ENCODE measurements at places on chromosomes 7 and 10. TPM values are rescaled to one million over a fixed set of nuclear protein-coding genes. Genes with fewer than 3 reads are reported as not detected.

- DNase-seq = no peak
Measured at GRCh38 chr7:33578166-33578565, 327.2 kb upstream of the BMPER start.

- no peak for DNase-seq
Measured at GRCh38 chr10:129020651-129021330, 446.2 kb upstream of the MGMT start.

GRCh38 chr7:98956937-98957336 lies 78.6 kb downstream of the TRRAP start:
- DNase-seq = no peak

DNA sequence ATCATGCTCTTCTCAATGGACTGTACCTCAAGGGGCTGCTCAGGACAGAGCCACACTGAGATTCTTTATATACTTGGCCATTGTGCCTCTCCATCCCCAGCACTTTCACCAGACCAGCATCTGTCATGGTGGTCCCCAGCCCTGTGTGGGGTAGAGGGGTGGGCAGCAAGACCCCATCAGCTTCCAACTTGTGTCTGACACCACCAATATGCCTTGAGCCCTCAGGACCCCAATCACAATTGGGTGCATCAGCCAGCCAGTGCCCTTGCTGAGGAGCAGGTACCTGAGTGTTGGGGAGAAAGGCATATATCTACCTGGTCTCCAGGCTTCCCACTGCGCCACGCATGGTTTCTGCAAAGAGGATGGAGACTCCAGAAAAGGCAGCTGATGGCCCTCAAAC lies 56.3 kb downstream of the GRID1 start:
- DNase-seq = no peak

DNA sequence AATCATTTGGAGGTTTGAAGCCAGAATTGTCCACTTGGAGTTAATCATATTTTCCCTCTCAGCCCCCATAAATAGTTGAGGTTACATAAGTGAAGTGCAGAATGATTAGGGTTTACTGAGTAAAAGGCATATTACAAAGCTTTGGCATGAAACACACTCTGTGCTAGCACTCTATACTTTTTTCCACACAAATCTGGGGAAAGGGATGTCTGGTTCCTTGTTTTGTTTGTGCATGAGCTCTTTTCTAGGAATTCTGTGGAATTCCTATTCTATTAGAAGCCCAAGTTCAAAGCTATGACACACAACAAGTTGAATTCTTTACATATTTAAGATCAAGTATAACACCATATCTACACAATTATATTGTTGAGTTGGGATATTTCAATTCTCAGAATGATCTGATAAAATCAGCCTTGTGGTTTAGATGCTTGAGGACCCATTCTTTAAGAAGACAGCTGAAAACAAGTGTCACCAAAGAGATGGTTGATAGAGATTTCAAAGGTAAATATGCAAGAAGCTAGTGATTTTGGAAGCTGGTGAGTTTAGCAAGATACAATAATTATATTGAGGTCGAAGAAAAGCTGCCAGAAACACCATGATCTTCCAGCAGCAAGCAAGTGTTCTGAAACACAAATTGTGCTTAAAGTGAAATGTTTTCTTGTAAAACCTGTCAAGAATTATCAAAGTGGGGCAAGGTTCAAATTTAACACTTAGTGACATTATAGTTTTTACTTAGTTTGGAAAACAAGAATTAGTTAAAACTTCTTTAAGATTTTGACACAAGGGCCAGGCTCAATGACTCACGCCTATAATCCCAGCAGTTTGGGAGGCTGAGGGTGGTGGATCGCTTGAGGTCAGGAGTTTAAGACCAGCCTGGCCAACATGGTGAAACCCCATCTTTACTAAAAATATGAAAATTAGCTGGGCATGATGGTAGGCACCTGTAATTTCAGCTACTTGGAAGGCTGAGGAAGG lies 122.6 kb downstream of the INHBA start:
- no peak for DNase-seq

DNA sequence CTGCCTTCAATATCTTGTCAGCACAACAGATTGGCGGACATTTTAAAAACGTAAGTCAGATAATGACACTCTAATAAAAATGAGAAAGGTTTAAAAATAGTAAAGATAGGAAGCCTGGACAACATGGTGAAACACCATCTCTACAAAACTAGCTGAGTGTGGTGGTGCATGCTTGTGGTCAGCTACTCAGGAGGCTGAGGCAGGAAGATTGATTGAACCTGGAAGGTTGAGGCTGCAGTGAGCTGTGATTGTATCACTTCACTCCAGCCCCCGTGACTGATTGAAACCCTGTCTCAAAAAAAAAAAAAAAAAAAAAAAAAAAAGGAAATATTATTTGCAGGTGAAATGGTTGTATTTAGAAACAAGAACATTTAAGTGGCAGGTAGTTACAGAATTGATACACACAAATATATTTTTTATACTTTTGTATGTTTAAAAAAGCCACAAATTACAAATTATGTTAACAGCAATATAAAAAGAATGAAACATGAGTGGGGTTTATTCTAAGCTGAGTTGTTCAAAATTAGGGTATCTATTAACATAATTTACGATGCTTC lies 141.9 kb downstream of the ADK start:
- DNase-seq = no peak

GRCh38 chr7:94274828-94275227 lies 119.9 kb upstream of the COL1A2 start:
- no peak for DNase-seq

DNA sequence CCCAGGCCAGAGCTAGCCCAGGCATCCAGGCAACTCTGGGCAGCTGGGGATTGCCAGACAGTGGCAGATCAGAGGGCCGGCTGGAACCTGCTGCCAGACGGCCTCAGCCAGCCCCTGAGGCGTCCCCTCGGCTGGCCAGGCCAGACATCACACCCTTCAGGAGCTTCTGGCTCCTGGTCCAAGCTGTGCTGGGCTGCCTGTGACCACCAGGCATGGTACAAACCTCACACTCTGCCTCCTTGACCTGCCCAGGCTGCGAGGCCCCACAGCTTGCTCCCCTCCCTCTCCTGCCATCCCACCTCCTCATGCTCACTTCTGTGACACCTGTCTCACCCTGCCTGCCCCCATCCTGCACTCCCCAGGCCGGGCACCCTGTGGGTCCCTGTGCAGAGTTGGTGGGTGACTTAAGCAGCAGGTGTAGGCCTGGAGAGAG lies 5.7 kb downstream of the DEPP1 start:
- no peak for DNase-seq

DNA sequence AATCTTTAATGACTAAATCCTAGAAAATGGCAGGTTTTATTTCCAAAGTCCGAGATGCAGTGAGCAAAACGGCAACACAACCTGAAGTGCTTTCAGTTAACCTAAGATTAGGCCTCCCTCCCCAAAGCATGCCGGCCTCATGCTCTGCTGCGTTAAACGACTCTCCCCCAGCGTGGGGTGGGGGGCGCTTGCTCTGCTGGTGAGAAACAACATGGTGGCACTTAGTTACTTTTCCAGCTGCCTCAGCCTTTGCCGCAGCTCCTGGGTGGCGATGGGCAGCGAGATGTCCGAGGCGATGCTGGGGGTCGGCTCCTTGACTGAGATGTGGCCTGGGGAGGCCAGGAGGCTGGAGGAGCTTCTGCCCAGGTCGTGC lies 36.7 kb upstream of the NCAPG2 start:
- no peak for DNase-seq

DNA sequence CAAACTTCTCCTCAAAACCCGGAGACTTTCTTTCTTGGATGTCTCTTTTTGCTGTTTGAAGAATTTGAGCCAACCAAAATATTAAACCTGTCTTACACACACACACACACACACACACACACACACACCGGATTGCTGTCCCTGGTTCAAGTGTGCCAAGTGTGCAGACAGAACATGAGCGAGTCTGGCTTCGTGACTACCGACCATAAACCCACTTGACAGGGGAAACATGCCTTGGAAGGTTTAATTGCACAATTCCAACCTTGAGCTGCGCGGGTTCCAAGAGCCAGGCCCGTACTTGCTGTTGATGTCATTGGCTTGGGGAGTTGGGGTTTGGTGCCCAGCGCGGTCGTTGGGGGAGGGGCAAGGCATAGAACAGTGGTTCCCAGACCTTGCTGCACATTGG lies 1.7 kb downstream of the EGFR start:
- DNase-seq = no peak

GRCh38 chr10:71795248-71795647 lies 21.9 kb upstream of the VSIR start:
- DNase-seq = no peak

DNA sequence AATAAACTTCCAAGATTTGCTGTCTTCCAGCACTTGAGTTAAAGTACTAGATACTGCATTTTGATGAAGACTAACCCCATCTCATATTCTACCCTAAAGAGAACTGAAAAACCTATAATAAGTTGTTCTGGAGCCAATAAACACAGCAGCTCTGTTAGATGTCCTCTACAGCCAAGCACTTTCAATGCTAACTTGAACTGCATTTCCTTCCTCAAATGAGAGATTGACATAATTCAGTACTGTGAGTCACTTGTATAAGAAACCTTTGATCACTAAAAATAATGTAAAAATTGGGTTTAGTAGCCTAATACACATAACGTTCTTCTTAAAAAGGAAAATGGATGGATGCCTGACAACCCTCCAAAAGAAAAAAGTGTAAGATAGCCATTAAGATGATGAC lies 81.3 kb downstream of the ITGB8 start:
- DNase-seq = no peak

- DNase-seq = no peak
Measured at GRCh38 chr10:108629834-108630233, 1293.5 kb downstream of the XPNPEP1 start.

- no peak for DNase-seq
Measured at GRCh38 chr7:83739527-83739926, 90.6 kb upstream of the SEMA3E start.

DNA sequence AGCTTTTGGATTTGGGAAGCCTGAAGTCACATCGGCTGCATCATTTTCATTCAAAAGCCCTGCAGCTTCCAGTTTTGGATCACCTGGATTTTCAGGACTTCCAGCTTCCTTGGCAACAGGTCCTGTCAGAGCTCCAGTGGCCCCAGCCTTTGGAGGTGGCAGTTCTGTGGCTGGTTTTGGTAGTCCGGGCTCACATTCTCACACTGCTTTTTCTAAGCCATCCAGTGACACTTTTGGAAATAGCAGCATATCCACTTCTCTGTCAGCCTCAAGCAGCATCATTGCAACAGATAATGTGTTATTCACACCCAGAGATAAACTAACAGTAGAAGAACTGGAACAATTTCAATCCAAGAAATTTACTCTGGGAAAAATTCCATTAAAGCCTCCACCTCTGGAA lies 18.5 kb downstream of the NUP42 start:
- DNase-seq = no peak

DNA sequence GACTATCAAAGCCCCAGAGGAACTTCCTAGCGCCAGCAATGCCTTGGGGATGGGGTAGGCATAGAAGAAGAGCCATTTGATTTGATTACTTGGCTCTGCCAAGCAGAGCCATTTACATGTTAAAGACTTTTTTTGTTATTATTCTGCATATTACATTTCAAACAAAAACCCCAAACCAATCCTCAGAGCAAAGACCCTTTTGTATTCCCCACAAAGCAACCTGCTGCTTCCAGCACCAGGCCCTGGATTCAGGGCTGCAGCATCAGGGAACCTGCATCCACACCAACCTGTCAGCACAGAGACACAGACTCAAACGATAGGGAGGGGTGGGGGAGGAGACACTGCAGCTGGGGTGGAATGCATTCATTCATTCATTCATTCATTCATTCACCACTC lies 73.2 kb downstream of the GRID1 start:
- no peak for DNase-seq

GRCh38 chr7:33356336-33356735 lies 227.0 kb downstream of the BBS9 start:
- no peak for DNase-seq

DNA sequence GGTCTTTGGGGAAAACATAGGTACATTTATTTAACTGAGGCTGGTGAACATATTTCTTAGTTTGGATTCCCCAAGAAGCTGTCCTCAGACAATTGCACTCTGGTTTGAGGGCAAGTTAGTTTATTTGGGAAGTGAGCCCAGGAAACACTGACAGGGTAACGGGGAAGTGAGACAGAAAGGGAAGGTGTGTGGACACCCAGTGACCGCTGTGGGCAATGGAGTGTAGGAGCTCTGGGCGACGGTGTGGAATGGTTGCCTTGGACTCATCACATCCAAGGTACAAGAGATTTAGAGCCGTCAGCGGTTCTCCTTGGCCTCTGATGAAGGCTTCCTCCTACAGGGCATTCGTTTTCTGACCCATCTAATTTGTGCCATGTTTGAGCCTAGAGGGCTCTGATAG lies 7.1 kb downstream of the MRC1 start:
- no peak for DNase-seq

ZNF746 gene
- total RNA-seq = 24.3 TPM

IKZF1 gene
- total RNA-seq = 410 TPM
